ENCODE measurements at places on chromosomes 3 and 15.

GRCh38 chr3:169811631-169812331 is 889 bp upstream of the LRRIQ4 start:
- peak; percentile 68 for DNase-seq

- DNase-seq: no peak
Measured at GRCh38 chr3:126422571-126423091, 27.9 kb downstream of the CFAP100 start.

GRCh38 chr3:114794894-114795630 is 352.0 kb downstream of the ZBTB20 start:
- DNase-seq: no peak

DNA sequence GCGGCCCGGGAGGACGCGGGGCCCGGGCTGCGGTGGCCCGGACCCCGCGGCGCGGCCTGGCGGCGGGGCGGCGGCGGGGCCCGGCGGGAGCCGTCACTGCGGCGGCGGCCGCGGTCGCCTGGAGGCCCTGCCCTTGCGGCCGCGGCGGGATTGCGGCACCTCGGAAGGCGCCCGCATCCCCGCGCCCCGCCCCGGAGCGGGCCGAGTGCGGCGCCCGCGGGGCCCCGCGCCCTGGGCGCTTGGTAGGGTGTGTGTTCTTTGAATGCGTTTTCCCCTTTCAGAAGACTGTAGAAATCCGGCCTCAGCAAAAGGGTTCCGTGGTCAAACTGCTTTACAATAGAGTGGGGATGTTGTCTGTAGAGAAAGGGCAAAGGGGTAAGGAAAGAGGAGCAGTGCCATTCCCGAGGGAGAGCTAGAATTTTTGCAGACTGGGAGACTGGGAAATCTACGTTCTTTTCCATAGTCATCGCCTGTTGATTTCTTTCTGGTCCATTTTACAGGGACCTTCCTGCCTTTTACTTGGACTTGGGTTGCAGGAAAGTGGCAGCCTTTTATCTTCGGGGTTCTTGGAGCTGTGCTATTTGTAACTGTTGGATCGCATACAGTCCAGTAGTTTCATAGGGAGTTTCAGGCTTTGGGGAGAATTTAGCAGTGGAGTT is 630 bp downstream of the SNRK start:
- DNase-seq: peak; percentile 33

GRCh38 chr3:184134746-184135148 is 411 bp upstream of the EIF2B5 start:
- DNase-seq: no peak

DNA sequence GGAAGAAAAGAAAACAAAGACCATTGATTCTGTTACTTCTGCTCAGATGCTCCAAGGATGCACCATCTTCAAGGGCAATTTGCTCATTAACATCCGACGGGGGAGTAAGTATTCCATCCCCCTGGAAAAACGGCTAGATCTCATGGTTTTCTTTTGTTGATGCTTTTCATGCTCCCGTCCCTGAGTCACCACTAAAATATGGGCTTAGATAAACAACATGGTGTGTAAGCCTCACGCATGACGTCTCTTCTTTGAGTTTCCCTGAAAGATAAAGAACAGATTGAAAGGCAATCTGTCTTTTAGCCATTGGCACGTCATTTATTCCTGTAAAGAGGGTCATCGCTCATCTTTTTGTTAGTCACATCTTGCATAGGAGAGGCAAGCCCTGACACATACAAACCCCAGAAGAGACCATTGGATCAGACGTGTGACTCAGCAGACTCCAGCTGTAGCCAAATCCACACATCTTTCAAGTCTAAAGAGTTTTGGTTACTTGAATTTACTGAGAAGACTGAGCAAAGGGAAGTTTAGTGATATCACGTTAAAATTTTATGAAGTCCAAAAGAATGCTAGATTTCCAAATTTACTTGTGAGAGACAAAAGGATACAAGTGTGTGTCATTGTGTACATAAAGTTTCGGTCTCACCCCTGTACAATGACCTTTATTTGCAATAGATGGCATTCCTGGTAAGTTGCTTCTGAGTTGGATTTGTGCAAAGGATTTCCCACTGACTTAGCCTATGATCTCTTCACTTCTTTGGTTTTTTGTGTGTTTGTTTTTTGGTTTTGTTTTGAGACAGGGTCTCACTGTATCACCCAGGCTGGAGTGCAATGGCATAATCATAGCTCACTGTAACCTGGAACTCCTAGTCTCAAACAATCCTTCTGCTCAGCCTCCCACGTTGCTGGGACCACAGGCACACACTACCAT is 110.5 kb downstream of the PGPEP1L start:
- DNase-seq: peak; percentile 98

DNA sequence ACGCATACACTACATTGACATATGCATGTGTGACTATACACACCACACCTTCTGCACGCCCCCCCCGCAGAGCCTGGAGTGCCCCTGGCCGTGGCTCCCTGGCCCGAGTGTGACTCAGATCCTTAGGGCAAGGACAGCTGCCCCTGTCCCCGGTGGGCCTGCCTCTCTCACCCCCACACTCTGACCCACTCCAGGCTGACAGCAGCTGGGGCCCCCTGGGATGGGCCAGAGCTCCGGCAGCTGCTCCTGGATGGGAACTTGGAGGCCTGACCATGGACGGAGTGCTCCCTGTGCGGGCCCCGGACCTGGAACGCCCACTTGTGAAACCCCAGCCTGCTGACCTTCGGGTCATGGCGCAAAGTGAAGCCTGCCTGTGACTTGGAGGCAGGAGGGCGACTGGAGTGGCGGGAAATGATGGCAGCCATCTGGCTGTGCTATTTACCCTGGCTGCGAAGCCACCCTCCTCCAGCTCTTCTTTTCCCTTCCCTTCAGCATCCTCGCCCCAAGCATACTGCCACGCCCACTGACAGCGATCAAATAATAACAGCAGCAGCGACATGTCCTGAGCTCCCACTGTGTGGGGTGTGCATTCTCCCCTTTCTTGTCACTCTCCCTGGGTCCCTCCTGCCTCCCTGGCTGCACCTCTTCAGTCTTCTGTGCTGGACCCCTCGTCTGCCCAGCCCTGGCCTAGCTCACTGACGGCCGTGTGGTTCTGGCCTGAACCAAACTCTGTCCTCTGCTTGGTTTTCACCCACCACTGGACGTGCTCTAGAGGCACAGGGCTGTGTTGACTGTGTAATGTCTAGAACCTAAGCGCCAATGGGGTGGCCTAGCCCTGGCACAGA is 90.7 kb upstream of the MEF2A start:
- DNase-seq: peak; percentile 32

GRCh38 chr15:78049691-78050440 is 27.6 kb downstream of the TBC1D2B start:
- DNase-seq: peak; percentile 62

GRCh38 chr3:126837773-126838172 is 133.7 kb downstream of the CHCHD6 start:
- DNase-seq: no peak

DNA sequence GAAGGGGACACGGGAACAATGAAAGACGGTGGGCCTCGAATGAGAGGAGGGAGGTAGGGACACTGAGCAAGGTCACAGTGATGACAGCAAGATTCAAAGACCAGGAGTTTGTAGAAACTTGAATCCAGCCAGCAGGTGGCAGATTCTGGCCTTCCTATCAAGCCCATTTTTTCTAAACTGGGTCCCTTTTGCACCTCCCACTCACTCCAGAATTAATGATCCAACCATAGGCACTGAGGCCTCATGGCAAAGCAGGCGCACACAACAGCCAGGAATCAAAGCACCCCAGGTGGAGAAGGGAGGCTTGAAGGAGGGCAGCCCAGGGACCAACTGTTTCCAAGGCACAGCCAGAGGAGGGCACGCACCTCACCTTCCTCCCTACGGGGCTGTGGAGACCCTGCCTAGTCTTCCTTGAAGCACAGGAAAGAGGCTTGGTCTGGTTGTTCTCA is 90.2 kb downstream of the ANP32A start:
- DNase-seq: peak; percentile 61

DNA sequence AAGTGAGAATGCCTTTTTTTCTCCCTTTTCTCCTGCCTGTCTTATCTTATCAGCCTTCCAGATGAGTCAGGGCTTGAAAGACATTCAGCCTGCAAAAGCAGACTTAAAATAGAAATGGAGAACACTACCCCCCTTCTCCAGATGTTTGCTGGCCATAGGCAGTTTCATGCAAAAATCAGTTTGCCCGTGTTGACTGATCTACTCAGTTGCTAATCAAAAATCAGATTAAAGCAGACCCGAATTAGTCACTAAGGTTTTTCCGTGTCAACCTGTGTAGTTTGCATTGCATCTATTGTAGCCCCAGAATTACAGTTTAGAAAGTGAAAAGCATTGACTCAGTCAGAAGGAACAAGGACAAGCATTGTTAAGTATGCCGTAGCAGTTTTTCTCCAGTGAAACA is 56.2 kb downstream of the IL5RA start:
- DNase-seq: no peak

DNA sequence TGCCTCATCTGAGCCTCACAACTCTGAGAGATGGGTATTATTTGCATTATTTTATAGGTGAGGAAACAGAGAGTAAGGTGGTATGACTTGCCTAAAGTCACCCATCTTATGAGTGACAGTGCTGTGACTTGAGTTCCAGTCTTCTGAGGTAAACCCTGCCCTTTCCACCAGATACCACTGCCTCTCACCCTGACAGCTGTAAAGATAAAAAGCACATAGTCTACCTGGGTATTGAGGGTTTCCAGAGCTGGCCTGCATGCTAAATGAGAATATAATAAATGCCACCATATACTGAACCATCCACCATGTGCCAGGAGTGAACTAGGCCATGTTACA is 25.6 kb downstream of the RASGRP1 start:
- no peak for DNase-seq

GRCh38 chr3:152664766-152665165 is 170.2 kb upstream of the P2RY1 start:
- no peak for DNase-seq

DNA sequence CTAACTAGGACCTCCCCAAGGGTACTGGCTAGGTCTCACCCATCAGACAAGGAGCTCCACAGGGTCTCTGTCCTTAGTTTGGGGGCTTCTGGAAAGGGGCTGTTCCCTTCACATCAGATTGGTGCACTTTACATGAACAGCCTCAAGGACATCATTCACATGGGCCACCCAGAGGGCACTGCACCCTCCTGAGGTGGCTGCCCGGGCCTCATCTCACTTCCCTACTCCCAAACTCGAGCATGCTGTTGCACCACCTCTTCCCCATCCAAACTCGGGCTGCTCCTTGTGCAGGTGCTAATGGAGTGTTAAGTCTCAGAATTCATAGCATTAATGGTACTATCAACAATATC is 48.1 kb downstream of the RAB11A start:
- DNase-seq: no peak

- no peak for DNase-seq
Measured at GRCh38 chr3:70951316-70951715, 632.2 kb downstream of the FOXP1 start.

- no peak for DNase-seq
Measured at GRCh38 chr15:29672446-29672845, 149.8 kb downstream of the TJP1 start.

DNA sequence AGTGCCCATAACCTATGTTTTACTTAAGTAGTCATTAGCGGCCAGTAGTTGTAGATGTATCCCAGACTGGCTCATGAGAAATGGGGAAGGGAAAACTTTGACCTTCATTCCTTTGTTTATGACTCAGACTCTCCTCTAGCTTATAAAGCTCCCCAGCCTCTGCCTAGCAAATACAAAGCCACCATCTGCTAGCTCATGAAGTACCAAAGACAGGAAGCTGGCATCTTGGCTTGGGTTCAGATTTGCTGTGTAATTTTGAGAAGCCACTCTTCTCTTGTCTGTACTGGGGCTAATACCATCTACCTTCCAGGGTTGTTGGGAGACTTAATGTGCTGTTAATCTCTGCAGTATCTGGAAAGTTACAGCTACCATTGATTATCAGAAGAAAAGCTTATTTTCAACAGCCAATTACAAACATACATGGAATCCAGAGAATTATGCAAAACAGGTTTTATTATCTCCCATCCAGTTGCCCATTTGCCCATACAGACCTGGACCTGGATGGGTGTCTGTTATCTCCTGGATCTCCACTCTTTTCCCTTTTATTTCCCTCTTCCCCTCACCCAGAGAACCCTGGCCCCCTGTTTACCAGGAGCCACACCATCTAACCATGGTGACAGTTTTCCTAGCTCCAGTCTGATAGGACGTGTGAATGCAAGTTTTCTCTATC is 153.8 kb downstream of the SEMA6D start:
- peak; percentile 56 for DNase-seq

DNA sequence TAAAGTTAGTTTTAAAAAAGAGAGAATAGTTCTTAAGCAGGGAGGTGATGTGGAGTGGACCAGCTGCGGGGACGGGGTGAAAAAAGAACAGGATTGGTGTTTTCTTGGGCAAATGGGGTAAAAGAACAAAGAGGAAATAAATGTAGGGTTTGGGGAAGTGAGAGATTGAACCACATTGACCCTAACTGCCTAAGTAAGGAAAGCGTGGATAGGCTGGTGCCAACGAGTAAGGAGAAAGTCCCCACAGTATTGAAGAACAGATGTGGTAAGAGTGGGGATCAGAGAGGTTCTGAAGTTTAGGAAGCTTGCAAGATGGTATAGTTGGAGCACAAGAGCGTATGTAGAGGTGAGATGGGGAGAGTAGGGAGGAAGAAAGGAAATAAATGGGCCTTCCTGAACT is 17.0 kb downstream of the IREB2 start:
- DNase-seq: no peak

DNA sequence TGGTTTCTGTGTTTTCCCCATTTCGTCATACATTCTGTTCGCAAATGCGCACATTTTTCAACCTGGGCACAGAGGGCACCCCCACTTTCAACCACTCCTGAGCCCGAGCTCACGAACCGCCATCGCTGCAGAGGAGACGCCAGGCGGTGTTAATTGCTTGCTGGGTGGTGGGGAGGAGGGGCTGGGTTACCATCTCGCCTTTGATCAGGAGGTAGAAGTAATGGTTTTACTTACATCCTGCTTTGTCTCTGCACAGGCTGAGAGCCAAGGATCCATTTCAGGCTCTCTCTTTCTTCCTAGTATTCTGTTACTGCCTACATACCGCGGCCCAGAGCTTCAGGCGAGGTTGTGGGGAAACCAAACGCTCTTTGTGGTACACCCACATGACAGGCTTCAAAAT is 177.3 kb upstream of the WNT5A start:
- DNase-seq: no peak

- no peak for DNase-seq
Measured at GRCh38 chr3:193716150-193716549, 123.1 kb downstream of the OPA1 start.

DNA sequence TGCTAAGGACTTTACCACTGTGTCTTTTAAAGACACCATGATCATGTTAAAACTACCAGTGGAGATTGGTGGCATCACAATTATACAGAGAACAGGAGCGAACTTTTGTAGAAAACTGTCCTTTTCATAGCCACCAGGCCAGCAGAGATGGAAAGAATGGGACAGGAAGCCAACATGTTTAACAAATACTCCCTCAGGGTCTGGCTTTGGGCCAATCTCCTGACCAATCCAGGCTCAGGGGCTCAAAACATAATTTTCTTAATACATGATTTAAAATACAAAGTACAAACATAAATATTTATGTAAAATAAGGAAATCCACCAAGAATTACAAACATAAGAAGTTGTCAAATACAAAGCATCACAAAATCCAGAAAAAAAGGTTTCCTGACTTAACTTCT is 266.0 kb downstream of the VPS13C start:
- no peak for DNase-seq

GRCh38 chr3:110774496-110775265 is 296.9 kb upstream of the NECTIN3 start:
- DNase-seq: peak; percentile 31

Data from cardiac fibroblast (primary cell).